Mammary epithelial cell (primary cell): ENCODE measurements at places on chromosomes 11 and 22. TPM values are rescaled to one million over a fixed set of nuclear protein-coding genes. Genes with fewer than 3 reads are reported as not detected.

Gene HPX
- 0.83 TPM for total RNA-seq

GRCh38 chr11:9861860-9862725, 198.2 kb downstream of the SWAP70 start:
- DNase-seq = peak; percentile 60

DNA sequence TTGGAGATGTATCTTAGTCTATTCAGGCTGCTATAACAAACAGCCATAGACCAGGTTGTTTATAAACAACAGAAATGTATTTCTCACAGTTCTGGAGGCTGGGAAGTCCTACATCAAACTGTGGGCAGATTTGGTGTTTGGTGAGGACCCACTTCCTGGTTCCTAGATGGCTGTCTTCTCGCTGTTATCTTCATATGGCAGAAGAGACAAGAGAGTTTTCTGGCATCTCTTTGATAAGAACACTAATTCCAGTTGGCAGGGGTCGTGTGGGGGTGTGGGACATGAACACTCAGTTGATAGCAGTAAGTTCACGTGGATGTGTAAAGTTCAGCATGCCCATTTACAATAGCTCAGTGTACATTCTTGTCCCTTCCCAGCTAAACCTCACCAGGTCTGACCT, 41.3 kb upstream of the HMGXB4 start:
- DNase-seq = no peak

- peak; percentile 79 for DNase-seq
Measured at GRCh38 chr11:59756845-59757244, 1.7 kb downstream of the STX3 start.

DNA sequence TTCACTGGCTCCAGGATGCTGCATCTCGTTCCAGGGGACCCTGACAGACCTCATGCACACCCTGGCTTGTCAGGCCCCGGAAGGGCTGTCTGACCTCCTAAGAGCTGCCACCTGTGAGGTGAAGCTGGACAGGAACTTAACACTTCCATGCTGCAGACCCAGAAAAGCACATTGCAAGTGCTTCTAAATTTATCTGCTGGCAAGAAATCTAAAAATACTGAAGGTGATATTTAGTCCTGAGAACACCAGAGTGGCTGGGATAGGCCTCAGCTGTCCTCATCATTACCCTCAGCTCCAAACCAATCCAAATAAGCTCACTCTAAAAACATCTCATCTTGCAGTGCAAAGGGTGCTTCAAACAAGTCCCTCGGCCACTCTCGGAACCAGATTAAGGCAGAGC, 46.7 kb downstream of the ABTB2 start:
- no peak for DNase-seq

Gene MAP6
- total RNA-seq = 8.8 TPM

- no peak for DNase-seq
Measured at GRCh38 chr11:65448074-65448417, 25.4 kb downstream of the NEAT1 start.

DNA sequence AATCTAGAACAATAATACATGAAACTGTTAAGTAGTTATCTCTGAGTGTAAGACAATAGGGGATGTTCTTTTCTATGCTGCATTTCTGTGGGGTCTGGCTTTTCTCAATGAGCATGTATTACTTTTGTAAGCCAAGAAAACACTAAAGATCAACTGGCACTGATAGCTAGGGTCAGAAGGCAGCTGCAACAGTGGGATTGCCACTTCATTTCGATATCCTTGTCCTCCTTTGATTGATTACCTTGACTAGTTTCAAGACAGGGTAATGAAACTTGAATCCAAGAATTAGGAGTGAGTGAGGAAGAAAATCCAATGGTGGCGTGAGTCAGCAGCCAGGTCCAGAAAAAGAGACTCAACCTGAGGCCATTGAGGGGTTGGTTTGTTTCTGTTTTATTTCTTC, 46.5 kb downstream of the FEZ1 start:
- DNase-seq = no peak

Gene OR2AT4
- not detected in 2 replicates for total RNA-seq

DNA sequence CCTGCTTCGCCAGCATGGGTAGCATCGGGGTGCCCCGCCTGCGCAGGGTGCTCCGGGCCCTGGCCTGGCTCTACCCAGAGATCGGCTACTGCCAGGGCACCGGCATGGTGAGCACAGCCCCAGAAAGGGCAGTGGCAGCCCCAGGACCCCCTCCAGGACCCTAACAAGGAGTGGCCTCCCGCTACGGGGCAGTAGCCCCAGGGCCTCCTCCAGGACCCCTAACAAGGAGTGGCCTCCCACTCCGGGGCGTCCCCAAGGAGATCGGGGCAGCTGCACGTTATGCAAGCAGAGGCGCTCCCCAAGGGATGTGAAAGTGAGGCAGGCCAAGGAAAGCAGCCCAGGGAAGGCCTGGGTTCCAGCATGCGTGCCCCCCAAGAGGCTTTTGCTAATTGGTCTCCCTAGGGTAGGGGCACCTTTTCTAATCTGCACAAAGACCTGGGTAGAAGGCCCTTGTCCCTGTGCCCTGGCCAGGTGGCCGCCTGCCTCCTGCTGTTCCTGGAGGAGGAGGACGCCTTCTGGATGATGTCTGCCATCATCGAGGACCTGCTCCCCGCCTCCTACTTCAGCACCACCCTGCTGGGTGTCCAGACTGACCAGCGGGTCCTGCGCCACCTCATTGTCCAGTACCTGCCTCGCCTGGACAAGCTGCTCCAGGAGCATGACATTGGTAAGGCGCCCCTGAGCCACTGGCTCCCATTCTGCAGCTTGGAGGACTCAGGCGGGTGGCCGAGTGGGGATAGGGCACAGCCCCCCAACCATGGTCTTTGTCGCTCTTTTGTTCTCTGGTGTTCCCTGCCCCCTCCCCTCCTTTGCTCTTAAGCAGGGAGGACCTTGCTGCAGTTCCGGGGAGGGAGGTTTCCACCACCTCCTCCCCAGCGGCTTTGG, 35.0 kb downstream of the SGSM3 start:
- DNase-seq = no peak

DNA sequence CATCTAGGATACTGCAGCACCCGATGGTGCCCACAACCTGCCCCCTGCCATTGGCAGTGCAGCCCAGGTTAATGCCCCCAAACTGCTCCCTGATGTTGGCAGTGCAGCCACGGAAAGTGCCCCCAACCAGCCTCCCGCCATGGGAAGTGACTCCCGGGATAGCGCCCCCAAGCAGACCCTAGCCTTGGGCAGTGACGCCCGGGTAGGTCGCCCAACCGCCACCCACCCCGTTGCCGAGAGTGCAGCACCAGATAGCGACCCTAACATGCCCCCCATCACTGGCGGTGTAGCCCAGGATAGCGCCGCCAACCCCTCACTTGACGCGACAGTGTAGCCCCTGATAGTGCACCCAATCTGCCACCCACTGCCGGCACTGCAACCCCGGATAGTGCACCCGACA, 38.5 kb downstream of the C22orf42 start:
- DNase-seq = no peak

DNA sequence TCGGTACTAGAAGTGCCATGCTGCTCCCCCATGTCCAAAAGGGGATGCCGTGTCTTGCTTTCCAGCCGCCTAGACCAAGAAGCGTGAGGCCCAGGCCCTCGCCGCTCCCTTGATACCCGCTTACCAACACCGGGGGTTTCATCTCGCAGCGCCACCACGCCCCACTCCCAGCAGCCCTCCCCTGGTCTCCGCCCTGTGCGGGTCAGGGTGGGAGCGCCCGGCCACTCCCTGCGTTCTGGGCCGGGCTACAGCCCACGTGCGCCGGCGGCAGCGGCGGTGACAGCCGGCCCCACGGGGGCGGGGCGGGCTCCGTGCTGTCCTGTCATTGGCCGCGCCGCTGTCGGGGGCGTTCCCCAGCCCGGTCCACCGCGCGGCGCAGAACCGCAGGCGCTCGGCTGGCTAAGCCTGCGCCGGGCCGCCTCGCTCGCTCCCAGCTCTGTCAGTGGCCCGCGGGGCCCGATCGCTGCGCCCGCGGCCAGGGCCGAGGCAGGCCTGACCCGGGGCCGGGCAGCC, at the start of gene MICAL2:
Gene MICAL2, plus strand, starts transcription at position 390 of the 513 bp plus-strand sequence. CDS start 51,566 bp downstream, outside the sequence.
- DNase-seq = peak; percentile 95

Gene HTR3B
- total RNA-seq = not detected in 2 replicates

Gene OR51M1
- total RNA-seq = not detected in 2 replicates

DNA sequence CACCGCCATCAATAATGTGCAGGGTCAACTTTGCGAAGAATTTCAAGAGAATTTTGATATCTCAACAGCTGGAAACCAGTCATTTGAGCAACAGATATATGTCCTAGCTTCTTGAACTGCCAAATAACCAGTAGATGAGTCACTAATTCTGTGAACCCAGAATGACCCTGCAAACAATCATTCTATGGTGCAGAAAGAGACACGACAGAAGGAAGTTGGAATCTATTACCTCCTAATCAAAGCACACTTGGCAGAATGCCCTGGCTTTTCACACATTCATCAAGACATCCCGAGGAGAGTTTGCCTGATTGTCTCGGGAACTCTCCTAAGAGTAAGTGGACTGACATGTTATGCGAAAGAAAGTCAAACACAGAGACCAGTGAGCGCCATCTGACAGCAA, 621.1 kb downstream of the OPCML start:
- peak; percentile 58 for DNase-seq

Gene DEPDC7
- 6.4 and 6.8 TPM in 2 replicates for total RNA-seq

- no peak for DNase-seq
Measured at GRCh38 chr22:46362934-46363515, 27.5 kb downstream of the TRMU start.

Gene TIGD3
- not detected for total RNA-seq

- no peak for DNase-seq
Measured at GRCh38 chr11:1421291-1421690, 31.6 kb downstream of the BRSK2 start.

- DNase-seq = no peak
Measured at GRCh38 chr22:31039393-31039792, 41.7 kb upstream of the SMTN start.

GRCh38 chr22:30008401-30008800, 71.9 kb upstream of the HORMAD2 start:
- no peak for DNase-seq

Gene IFITM10
- 3.6 and 10.2 TPM in 2 replicates for total RNA-seq

- DNase-seq = peak; percentile 23
Measured at GRCh38 chr11:1640076-1640946, 10.7 kb downstream of the KRTAP5-5 start.

DNA sequence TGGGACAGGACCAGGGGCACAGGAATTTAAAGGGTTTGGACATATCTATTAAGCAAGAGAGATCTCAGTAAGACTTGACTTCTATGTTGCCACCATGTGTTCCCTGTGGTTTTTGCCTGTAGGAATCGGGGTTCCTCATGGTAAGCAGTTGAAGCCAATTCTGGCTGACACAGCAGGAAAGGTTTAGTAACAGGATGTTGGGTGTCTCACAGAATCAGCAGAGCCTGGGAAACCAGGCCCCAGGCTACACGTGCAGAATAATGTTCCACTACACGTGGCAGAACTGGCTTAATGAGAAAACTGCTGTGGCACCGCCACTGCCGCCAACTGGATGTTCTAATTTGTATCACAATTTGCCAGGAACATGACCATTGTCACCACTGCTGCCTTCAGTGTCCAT, 264.6 kb upstream of the PLET1 start:
- DNase-seq = peak; percentile 35
